ENCODE measurements at places on chromosomes 1 and 21. TPM values are rescaled to one million over a fixed set of nuclear protein-coding genes. Genes with fewer than 3 reads are reported as not detected.

DNA sequence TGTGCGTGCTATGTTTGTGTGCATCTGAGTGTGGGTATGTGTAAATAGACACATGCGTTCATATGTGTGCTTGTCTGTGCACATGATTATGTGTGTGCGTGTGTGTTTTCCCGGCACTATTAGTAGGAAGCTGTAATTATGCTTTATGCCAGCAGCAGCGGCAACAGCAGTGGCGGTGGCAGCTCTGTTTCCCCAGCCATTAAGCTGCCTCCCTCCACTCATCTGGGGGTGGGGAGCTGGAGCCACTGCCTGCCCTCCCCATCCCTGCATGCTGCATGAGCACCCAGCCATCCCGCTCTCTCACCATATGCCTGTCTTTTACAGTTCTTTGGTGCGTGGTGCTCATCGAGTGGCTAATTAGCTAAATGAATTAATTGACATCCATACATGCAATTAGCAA lies 30.5 kb upstream of the ACOT11 start:
- no peak for DNase-seq

- DNase-seq: no peak
These were observed 101.5 kb downstream of the ST6GALNAC3 start for GRCh38 chr1:76176000-76176399.

- DNase-seq: no peak
These were observed 17.4 kb upstream of the KCNAB2 start for GRCh38 chr1:6028042-6028850.

- DNase-seq: no peak
These were observed 112.6 kb downstream of the PAX7 start for GRCh38 chr1:18743233-18743632.

Gene NTNG1
- polyA plus RNA-seq: 24.2 TPM

Gene SPATA21
- 0.08 TPM for polyA plus RNA-seq

DNA sequence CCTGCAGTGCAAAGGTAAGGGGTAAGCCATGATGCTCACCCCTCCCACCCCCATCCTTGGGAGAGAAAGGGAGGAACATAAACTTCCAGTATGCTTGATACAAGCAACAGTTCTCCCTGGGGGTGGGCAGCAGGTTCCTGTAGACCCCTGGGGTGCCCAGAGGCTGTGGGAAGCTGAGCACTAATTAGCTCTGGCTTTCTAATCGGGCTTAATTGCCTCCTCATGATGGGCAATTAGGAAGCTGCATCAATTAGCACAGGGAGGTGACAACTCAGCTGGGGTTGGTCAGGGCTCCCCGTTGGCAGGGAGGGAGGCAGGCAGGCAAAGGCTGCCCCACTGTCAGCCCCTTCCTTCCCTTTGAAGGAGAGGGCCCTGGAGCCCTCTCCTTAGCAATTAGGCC lies 15.7 kb upstream of the LMNA start:
- DNase-seq: no peak

DNA sequence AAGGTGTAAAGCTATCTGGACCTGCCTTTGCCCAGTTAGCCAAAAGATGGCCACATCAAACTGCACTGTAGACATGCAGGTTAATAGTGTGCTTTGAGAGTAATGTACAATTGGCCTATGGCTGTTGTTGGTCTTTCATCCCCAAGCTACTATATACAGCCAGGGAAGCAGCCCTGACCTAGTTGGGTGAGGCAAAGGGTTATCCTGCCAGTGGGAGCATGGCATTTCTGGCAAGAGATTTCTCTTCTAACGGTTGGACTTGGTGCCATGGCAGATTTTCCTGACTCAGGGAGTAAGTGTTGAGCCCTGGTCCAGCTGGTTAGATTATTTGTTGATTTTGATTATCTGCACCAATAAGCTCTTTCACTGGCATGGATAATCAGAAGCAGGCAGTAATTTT lies 119.8 kb downstream of the SDCCAG8 start:
- no peak for DNase-seq

GRCh38 chr1:16191309-16191708 lies 21.1 kb downstream of the ARHGEF19 start:
- no peak for DNase-seq

DNA sequence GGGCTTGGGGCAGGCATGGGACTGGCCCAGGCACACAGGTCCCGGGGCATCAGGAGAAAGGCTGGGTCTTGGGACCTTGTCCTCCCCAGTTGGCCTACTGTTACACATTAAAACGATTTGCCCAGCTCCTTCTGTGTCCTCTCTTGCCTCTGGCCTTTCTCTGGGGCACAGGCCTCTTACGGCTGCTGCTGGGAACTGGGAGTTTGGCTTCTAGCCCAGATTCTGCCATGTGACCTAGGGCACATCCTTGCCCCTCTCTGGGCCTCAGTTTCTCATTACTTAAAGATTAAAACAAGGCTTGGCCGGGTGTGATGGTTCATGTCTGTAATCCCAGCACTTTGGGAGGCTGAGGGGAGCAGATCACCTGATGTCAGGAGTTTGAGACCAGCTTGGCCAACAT lies 14.0 kb downstream of the KDF1 start:
- DNase-seq: no peak

DNA sequence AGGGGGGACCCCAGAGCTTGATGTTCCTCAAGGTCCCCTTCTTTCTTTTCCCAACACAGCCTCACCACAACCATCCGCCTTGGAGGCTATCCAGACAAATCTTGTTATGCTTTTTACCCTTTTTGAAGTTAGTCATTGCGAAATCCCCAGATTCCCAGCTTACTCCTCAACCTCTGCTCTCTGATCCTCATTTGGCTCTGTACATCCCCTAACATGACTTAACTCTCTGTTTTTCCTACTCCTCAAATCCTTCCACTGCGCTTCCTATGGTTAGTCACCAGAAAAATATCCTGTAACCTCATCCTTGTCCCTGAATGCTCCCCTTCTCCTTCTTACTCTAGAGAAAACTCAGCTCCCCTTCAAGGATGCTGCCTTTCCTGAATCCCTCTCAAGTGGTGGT lies 189.1 kb upstream of the POU3F1 start:
- peak; percentile 11 for DNase-seq

Gene LCE1C
- polyA plus RNA-seq: not detected

Gene CAPN8
- 2.2 TPM for polyA plus RNA-seq

DNA sequence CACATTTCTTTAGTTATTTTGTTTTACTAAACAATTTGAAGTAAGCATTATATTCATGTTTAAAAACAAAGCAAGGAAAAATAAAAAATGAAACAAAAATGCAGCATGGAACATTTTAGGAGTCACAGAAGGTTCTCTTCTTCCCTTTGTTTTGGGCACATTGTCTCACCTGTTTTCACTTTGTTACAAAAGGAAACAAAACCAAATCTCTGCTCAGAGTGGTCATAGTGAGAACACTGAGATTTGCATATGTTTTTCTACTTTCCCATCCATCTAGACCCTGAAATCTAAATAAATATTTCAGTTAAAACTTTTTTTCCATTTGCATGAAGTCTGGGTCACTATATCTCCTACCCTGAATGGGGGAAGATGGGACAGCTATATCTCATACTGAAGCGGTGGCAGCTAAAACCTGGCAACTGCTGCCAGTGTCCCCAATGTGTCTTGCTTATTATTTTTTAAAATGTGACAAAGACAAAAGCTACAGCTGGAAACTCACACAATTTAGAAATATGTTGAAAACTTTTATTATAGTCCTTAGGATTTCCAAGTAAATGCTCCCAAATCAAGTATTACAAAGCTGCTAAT lies 3.5 kb downstream of the EXOC8 start:
- no peak for DNase-seq

DNA sequence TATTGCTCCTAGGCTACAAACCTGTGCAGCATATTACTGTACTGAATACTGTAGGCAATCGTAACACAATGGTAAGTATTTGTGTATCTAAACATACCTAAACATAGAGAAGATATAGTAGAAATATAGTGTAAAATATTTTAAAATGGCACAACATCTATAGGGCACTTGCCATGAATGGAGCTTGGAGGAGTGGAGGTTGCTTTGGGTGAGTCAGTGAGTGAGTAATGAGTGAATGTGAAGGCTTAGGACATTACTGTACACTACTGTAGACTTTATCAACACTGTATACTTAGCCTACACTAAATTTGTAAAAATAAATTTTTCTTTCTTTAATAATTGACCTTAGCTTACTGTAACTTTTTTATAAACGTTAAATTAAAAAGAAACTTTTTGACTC lies 7.9 kb downstream of the LEFTY2 start:
- no peak for DNase-seq

GRCh38 chr1:220298470-220299205 lies 26.4 kb upstream of the RAB3GAP2 start:
- DNase-seq: no peak

- DNase-seq: no peak
These were observed 10.2 kb downstream of the RPS6KC1 start for GRCh38 chr1:213061263-213061662.

Gene LYPD8
- not detected for polyA plus RNA-seq

DNA sequence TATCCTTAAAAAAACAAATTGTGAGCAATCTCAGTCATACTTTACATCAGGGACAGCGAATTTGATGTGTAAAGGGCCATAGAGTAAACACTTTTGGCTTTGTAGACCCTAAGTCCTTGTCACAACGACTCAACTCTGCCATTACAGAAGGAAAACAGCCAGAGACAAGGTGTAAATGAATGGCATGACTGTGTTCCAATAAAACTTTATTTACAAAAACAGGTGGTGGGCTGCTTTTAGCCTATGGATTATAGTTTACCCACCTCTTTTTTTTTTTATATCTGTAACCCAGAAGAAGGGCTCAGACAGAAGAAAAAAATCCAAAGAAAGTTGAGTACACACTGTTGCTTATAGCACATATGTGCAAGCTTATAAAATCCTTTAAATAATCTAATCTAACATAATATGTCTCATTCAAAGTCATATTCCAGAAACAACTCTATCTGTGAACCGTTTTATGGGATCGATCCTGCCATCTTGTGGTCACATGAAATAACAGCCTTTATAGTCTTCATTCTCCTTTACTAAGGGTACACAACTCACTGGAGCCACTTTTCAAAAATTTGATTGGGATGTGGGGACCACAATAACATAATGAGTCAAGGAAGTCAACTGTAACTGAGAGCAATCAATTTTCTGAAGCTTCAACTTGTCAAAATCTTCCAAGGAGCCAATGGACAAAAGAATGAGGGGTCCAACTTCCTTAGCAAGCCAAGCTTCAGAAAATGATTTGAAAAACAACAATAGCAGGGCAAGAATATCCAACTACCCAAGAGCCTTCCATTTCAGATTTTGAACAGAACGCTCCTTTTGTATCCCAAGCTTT lies 142.2 kb upstream of the KRTAP19-8 start:
- DNase-seq: no peak

GRCh38 chr1:221525749-221526148 lies 216.1 kb downstream of the DUSP10 start:
- DNase-seq: no peak

Gene CTNNBIP1
- 50.0 TPM for polyA plus RNA-seq

DNA sequence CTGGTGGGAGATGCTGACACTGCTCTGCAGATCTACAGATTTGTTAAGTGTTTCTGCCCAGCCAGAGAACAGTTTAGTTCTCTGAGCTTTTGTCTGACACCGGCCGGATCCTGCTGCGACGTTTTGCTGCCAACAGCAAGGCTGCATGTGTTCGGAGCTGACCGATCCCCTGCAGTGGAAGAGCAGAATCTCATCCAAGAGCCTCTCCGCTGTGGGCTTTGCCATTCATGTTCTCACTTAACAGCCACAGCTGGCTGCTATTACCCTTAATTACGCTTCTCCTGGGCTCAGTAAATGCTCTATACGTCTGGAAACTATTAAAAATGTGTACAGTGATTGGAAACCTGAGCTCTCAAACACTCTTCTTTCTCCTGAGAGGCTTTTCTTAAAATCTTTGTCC lies 105.3 kb downstream of the BCAR3 start:
- peak; percentile 47 for DNase-seq

Gene RBP7
- 1.7 TPM for polyA plus RNA-seq

Data from right lung (tissue), 10 donors.